ENCODE measurements at places on chromosomes 1 and 21.

DNA sequence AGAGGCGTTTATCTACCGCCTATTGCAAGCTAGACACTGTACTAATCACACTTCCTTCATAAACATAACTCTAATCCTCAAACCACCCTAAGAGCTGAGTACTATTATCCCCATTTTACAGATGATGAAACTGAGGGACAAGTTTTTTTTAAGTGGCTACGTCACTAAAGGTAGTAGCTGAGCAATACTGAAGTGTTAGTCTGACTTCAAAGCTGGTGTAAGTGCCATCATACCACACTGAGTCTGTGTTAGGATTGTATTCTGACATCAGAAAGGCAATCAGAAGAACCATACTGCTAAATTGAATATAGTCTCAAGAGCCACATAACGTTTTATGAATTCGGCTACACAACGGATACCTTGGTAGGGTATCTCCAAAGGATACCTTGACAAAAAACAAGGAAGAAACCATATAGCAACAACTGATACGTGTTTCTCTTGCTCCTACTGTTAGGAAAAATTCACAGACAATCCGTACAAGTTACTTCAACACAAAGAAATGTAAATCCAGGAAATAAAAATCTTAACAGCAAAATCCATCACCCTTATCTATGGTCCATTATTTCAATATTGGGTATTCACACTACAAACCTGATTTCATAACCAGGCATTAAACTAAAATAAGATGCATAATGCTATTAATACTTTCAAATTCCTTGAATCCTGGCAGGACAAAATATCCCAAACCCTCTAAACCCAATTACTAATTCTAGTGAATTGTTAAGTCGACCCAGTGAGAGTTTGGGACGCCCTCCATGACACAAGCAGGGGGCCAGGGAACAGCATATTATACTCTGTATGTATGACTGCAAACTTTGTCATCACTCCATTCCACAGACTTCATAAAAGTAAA, 1.6 kb downstream of the TP53BP2 start:
- DNase-seq: no peak

GRCh38 chr1:233516732-233517131, 97.2 kb upstream of the KCNK1 start:
- no peak for DNase-seq

DNA sequence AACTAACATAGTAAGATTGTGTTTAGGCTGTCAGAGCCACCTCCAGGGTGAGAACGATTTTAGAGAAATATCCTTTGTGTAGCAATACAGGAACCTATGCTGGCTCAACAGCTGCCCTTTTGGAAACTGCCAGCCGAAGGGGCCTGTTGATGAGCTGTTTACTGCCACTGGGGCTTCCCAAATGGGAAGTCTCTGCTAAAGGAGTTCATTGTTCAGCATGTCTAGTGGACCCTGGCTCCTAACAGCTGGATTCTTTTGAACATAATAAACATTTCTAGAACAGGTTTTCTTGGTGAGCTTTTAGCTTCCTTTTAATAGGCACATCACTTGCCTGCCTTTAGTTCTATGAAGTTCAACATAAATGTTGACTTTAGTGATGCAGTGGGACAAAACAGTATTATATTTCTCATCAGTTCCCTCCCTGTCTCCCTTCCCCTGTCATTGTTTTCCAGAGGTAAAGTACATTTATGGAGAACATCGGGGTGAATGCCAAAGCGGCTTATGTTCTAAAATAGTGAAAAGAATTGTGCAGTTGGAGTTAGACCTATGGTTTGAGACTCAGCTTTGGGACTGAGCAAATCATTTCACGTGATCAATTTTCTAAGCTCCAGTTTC, 57.4 kb downstream of the UCK2 start:
- no peak for DNase-seq

DNA sequence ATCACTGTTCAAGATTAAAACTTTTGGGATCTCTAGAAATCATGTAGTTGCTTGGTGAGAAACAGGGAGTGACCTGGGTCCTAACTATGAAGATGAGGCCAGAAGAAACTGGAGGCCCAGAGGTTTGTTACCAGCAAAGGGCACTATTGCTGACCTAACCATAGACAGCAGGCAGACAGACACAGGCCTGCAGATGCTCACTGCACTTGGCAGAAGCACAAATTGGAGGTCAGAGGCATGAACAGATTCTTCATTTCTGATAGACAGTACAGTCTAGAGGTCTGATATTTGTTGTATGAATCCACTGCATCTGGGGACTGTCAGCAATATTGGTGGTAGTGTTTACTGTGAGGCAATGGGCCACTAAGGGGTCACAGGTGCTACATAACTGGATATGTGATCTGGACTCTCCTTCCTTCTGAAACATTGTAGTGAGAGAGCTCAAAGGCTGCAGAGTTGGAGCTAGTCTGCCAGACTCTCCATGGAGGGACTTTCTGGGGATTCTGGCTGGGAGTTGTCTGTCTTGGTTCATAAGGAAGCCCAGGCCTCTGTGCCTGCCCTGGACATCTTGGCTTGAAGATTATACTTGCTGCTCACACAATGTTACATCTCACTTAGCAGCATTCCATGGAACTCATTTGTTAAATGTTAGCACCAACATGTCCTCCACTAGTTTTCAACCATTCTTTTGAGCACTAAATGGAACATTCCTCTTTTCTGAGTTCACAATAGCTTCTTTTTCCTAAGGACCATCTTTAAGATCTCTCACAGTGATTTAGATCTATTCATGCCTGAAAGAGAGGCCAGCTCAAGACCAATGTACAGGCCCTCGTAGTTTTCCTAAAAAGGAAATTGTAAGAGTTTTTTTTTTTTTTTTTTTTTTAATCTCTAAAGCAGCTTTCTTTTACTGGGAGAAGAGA, 26.9 kb upstream of the CCN1 start:
- no peak for DNase-seq

DNA sequence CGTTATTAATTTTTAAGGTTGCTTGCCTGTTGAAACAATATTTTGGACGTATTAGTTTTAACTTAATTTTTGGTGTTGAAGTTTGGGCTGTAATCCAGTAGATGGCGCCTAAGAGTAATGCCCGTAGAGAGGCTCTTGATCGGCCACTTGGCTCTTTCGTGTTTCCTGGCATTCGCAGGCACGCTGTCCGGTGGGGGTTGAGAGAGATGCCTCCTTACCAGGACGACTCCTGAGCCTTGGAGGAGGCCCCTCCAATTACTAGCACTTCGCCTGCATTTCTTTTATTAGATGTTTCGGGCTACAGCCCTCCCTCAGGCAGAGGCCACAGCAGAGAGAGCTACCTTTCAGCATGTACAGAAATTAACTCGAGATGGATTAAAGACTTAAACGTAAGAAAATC, 12.0 kb downstream of the OR2M4 start:
- DNase-seq: no peak

Measured in stimulated activated effector memory CD8-positive, alpha-beta T cell treated with anti-CD3 and anti-CD28 coated beads, Interleukin-12 subunit alpha, Interleukin-12 subunit beta, amount 100 ng/mL, for 72 hours (primary cell).